ENCODE measurements at places on chromosomes 2 and 18.

- no peak for DNase-seq
Measured at GRCh38 chr2:37125416-37125815, 31.4 kb downstream of the EIF2AK2 start.

DNA sequence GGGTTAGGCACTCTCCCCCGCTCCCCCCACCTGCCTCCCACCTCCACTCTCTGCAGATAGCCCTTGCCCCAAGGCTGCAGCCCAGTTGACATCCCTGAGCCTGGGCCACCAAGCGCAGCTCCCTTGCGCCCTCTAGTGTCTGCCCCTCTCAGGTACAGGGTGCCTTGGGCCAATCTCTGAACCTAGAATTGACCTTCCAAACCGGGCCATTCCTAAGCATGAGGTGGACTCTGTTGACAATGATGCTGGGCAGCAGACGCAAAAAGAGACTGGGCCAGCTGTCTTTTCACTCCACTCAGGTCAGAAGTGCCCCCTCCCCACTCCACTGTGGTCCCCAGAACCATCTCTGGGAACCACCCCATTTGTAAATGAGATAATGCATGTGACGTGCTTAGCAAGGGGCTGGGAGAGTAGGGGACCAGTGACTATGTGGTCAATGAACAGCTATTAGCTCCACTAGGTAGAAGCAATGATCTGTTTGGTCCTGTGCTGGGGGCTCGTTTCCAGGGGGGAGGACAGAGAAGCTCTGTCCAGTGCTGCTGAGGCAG lies 43.3 kb upstream of the PLB1 start:
- DNase-seq = no peak

DNA sequence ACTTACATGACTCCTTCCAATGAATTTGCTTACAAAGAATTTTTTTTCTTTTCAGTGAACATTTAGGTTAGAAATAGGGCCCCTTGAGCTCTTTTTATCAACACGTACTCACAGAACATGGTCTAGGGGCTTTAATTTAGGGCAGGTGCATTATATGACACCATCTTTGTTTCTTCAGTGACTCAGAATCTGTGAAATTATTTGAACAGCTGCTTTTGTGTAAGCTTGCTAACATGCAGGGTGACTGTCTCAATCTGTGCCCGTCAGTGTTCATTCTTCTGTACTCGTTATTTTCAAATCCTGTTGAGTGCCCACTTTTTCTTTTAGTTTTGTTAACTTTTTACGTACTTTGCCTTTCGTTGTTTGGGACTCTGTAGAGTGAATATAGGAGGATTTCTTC lies 52.8 kb upstream of the CABYR start:
- DNase-seq = no peak

DNA sequence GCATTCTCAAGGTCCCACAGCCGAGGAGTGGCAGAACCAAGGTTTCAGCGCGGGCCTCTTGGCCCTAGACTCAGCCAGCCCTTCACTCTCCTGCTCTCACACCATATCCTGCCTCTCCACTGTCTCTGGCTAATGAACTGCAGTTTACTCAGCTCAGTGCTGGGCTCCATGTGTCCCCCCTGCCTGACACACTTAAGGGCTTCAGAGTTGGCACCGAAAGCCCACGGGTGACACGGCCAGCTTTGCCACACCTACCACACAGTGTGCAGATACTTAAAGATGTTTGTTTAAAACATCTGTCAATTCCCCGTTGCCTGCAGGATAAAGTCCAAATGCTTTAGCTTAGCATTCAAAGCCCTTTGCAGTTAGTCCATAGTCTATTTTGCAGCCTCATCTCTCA lies 241.2 kb downstream of the SEPTIN10 start:
- no peak for DNase-seq

DNA sequence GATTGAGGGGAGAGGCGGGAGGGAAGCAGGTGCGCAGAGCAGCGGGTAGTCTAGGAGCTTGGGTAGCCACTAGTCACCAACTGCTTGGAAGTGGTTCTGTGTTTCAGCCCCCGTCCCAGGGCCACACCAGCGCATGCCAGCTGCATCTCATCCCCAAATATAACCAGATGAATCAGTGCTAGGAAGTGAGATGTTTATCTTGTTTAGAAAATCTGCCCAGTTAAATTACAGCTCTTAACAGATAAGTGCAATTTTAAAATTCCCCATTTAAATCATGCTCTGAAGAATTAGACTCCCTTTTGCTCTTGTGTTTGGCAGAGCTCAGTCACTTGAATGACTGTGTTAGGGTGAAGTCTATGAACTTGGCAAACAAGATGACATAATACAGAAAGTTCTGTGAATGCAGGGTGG lies 193.8 kb downstream of the SEPTIN10 start:
- no peak for DNase-seq

GRCh38 chr2:120763508-120763907 lies 27.8 kb downstream of the GLI2 start:
- no peak for DNase-seq

- DNase-seq = no peak
Measured at GRCh38 chr2:27756544-27757498, 14.7 kb upstream of the MRPL33 start.

GRCh38 chr2:69062307-69062962 lies 49.5 kb downstream of the ANTXR1 start:
- no peak for DNase-seq

- DNase-seq = no peak
Measured at GRCh38 chr2:30404319-30405259, 42.5 kb upstream of the LCLAT1 start.

DNA sequence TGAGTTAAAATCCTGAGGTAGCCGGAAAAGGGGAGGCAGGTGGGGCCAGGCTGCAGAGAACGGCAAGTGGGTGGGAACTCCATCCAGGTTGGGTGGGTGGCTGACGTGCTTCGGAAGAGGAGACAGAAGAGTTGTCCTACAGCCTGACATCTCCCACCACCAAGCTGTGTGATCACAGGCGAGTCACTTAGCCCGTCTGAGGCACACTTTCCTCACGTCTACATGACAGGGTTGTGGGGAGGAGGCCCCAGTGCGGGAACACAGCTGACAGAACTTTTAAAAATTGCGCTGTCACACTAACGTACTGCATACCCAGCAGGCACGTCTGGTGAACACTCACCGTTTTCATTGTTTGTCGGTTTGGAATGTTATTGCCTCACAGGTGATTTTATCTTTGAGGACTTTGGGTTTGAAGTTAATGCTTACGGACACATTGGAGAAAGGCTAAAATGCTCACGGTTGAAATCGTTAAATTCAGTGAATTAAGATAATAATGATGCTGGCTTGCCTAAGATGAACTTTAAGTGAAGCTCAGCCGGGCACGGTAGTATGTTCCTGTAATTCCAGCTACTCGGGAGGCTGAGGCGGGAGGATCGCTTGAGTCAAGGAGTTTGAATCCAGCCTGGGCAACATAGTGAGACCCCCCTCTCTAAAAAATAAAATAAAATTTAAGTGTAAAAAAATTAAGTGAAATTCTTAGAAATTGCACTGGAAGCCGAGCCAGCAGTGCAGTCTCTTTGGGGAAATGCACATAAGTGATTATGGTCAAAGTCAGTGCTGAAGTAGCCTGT lies 8.9 kb downstream of the EMILIN2 start:
- no peak for DNase-seq

- DNase-seq = no peak
Measured at GRCh38 chr2:165376571-165376975, 92.9 kb upstream of the CSRNP3 start.

DNA sequence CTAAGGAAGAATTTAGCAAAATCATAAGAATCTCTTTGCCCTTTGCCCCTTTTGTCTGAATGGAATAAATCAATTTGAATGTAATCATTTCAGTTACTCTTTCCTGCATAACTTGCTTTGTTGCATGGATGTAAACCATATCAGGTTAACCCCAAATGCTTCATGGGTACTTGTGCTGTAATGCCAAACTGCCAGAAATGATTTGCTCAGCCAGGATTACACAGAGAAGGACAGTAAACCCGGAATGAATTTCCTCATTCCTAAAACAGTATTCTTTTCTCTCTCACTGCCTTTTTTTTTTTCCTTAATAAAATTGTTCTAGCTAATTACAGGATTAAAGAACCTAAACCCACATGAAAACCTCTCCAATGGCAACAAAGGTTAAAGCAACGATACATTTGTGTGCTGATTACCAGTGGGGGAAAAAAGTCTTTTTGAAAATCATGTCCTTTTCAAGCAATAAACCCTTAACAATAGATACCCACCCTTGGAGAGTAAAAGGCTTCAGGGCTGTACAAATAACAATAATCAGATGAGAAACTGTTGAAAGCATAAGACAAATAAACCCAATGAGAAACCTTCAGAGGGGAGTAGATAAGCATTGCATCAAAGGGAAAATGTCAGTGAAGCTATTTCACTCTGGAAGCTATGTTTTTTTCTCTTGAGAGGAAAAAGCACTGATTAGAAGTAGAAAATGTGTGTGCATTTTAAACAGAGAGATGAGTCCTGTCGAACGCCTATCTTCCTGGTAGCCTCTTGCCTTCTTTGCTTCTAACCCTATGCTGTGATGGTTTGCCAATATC lies 275.3 kb downstream of the CDH2 start:
- DNase-seq = no peak

DNA sequence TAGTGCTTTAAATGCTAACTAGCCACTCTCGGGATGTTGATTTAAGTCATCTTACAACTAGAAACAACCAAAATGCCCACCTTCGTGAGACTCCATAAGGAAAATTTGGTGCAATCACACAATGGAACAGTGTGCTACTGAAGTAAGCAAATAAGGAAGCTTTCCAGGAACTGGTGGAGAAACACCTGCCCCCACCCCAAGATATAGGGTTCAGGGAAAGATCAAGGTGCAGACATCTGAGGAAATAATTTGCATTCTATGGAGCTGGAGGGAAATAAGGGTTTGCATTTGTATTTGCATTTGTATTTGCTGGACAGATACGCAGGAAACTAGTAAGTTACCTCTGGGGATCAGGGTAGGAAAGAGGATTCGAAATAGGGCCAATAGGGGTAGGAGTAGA lies 90.9 kb downstream of the ACAA2 start:
- DNase-seq = no peak

- DNase-seq = no peak
Measured at GRCh38 chr2:59025157-59025757, 784.1 kb upstream of the FANCL start.

DNA sequence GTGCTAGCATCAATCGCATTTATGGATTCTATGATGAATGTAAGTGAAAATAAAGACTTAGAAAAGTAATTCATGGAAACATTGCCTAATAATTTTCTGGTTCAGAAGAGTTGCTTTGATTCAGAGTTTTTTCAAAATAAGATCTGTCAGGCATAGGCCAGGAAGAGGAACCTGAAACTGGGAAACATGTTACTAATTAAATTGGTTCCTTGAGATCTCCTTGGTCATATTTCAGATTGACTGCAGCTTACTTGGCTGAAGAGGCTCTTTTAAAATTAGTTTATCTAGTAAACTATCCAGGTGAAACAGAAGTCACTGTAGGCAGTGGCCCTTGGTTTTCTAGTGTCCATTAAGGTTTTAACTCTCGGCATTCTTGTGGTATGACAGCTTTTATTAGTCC lies 27.4 kb downstream of the PPP1CB start:
- no peak for DNase-seq

All from GM12864 (cell line).